ENCODE measurements at places on chromosomes 7 and 10.

- DNase-seq: no peak
These were observed 128.4 kb downstream of the ALOX5 start for GRCh38 chr10:45502458-45502857.

- no peak for DNase-seq
These were observed 38.1 kb downstream of the SLC35B4 start for GRCh38 chr7:134278502-134279153.

GRCh38 chr7:105209870-105210269, 178.9 kb downstream of the SRPK2 start:
- DNase-seq: no peak

DNA sequence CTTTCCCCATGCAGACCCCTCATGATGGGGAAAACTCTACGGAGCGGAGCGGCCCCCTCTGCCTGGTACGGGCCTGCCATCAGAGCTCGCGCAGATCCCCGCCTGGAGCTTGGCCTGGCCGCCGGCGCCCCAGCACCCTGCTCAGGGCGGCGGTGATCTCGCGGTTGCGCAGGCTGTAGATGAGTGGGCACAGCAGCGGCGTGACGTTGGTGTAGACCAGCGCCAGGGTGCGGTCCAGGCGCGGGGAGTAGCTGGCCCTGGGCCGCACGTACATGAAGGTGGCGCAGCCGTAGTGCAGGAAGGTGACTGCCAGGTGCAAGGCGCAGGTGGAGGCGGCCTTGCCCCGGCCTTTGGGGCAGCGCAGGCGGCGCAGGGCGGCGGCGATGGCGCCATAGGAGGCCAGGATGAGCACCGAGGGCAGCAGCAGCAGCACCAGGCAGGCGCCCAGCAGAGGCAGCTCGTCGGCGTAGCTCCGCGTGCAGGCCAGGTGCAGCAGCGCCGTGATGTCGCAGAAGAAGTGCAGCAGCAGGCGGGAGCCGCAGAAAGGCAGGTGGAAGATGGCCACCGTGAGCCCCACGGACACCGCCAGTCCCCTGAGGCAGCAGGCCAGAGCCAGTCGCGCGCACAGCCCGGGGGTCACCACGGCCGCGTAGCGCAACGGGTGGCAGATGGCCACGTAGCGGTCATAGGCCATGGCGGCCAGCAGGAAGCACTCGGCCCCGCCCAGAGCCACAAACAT, 33.4 kb downstream of the TAS2R41 start:
- DNase-seq: no peak

DNA sequence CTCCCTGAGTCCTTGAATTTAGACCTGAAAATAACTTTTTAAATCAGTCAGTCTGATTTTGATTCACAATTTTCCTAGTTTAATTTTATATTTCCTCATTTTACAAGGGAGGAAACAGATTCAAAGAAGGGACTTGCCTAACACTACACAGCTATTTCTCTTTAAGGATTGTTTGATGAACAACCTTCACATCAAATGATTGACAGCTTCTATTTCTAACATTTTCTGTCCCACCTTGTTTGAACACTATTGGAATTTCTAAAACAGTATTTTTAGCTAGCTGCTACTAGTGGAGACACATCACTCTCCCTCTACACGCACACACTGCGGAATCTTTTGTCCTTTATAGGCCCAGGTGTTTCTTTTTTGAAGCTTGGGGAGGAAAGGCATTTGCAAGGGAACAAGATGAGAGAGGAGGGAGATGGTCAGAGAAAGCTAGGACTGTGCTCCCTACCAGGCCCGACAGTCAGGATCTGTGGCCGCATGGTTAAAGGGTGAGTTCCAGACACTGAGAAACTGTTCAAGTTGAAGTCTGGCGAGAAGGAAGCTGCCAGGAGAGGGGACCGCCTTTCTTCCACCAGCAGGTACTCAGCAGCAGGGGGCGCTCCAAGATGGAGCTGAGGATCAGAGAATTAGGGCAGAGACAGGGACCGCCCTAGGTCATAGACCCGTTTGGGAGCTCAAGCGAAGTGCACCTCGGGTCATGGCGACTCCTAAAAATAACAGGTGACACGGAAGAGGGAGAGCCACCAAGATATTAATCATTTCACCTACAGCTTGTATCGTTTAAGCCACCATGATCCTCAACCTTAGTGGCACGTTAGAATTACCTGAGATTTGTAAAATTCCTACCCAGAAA, 49.7 kb downstream of the DNAJC12 start:
- DNase-seq: peak; percentile 48
